ENCODE measurements at places on chromosomes 5 and 9. TPM values are rescaled to one million over a fixed set of nuclear protein-coding genes. Genes with fewer than 3 reads are reported as not detected.

GRCh38 chr5:18323891-18324290 lies 689.6 kb downstream of the TAF11L14 start:
- DNase-seq: no peak

Gene TMEM174
- total RNA-seq: not detected

DNA sequence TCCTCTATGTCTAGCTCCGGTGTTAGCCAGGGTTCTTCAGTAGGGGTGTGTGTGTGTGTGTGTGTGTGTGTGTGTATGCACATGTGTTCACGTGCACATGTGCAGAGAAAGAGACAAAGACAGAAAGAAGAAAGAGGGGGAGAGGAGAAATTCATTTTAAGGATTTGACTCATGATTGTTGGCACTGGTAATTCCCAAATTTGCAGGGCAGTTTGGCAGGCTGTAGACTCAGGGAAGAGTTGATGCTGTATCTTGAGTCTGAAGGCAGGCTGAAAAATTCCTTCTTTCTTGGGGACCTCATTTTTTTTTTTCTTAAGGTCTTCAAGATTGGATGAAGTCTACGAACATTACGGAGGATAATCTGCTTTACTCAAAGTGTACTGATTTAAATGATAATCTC lies 335.7 kb downstream of the NSG2 start:
- DNase-seq: no peak

DNA sequence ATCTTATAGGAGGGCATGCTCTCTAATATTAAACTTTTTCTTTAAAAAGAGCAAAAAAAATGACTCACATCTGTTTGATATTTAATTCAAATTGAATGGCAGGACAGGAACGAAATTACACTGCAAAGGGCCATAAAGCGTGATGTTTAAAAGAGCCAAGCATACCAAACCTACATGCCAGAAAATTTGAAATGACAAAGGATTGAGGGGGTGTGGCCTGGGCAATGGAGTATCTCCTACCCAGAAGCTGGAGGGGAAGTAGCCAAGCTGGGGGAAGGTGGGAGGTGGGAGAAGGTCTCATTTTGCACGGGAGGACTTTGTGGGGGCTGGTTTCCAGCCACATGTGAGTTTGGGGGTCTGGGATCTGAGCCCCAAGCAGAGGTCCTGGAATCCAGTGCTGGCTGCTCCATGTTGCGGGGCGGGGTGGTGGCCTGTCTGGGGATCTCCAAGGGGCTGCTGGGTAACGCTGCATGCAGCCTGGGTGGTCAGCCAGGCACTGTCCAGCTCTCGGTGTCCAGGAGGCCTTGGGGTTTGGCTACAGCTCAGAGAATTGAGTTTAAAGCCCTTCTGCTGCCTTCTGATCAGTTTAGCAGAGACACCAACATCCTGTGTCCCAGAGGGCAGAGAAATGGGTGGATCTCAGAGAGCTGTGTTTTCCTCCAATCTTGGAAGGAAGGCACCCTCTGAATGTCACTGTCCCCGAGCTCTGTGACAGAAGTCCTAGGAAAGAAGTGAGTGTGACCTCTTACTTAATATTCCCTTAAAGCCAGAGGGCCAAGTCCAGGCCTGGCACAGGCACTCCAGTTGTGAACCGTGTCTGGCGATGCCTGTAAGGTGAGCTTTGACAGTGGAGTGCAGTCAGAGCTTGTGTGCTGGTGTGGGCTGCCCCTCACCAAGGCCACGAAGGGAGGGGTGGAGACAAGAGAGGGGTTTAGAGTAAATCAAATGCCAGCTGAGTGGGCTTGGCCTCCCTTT lies 7.6 kb downstream of the DCANP1 start:
- DNase-seq: no peak

- no peak for DNase-seq
Measured at GRCh38 chr5:132059696-132060500, 557 bp upstream of the IL3 start.

DNA sequence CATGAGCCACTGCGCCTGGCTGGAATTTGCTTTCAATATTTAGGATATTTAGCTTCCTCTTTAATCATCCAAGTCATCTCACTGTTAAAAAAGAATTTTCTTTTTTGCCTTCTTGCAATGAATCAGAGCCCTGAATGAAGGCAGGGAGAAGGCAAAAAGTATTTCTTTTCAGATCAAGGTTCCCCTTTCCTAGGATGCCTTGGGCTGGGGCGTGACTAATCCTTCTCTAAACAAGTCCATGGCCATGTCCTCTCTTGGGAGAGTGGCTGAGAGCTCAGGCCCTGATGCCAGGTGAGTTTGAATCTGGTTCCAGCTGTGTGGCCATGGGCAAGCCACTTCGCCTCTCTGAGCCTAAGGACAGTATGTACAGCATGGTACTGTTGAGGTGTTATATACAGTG lies 84.8 kb upstream of the NEURL1B start:
- no peak for DNase-seq

GRCh38 chr5:43729846-43730478 lies 127.0 kb downstream of the NNT start:
- DNase-seq: no peak

GRCh38 chr5:139025651-139026050 lies 150.5 kb upstream of the LRRTM2 start:
- no peak for DNase-seq

GRCh38 chr9:382383-382782 lies 167.7 kb downstream of the DOCK8 start:
- no peak for DNase-seq

Gene ADCY2
- 0.52 TPM for total RNA-seq

Gene IFNA13
- not detected for total RNA-seq

GRCh38 chr5:176529741-176530141 lies 7.5 kb downstream of the RNF44 start:
- DNase-seq: no peak

Gene CCL27
- total RNA-seq: not detected

Gene OMD
- total RNA-seq: 4.9 TPM

DNA sequence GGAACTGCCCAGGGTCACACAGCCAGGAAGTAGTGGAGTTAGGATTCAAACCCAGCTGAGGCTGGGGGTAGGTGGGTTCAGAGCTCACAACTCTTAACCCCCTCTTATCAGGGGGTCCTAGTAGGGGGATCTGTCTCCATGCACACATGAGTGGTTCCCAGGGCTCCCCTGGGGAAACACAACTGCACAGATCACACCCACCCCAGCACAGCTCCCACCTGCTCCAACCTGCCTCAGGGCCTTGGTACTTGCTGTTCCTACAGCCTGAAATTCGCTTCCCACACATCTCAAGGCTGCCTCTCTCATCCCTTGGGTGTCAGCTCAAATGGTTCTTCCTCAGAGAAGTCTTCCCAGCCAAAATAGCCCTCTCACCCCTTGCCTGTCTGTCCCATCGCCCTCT lies 4.8 kb downstream of the SNCB start:
- no peak for DNase-seq

DNA sequence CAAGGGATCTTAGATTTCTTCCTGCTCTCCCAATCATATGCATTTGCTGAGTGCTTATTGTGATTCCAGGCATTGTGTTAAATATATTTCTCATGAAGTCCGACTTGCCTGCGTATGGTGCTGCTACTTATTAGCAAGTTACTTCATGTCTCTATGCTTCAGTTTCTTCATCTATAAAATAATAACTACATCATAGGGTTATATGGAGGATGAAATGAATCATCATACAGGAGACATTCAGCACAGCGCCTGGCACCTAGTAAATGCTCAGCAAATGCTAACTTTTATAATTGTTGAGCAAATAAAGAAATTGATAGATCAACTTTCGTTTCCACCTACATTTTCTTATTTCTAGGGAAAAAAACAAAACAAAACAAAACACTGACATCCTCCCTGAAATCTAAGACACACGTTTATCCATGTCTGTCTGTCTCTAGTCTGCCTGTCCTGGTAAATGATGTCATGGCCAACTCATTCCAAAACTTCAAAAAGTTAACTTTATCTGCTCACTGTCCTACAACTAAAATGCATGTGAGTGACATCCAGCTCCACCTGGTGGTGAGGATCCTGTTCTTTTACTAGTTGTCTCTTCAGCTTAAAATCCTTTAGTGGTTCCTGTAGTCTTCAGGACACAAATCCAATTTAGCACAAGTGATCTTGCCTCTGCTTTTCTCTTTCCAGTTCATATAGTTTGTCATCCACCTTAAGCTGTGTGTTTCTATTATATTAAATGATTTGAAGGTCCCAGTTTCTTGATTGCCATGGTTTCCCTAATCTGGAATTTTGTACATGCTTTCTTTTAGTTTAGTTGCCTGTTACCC lies 27.7 kb downstream of the PPP3R2 start:
- peak; percentile 18 for DNase-seq

Gene DMRTA1
- total RNA-seq: 3.3 TPM

DNA sequence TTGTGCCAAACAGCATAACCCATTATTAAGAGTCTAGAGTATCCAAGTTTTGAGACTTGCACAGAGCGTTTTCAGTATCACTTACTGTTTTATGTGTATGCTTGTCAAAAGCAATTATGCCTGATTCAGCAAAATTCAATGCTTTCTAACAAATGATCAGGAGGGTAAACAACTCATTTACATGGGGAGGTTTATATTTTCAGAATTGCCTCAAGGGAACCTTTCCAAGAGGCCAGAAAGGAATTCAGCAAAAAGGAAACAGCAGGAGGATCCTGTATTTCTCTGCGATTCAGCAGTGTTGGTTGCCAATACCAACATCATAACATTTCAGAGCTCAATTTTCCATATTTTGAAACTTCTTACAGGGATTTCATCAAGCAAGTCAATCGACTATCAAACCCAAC lies 69.3 kb upstream of the DAB2 start:
- no peak for DNase-seq

Gene SH3PXD2B
- 16.9 TPM for total RNA-seq

DNA sequence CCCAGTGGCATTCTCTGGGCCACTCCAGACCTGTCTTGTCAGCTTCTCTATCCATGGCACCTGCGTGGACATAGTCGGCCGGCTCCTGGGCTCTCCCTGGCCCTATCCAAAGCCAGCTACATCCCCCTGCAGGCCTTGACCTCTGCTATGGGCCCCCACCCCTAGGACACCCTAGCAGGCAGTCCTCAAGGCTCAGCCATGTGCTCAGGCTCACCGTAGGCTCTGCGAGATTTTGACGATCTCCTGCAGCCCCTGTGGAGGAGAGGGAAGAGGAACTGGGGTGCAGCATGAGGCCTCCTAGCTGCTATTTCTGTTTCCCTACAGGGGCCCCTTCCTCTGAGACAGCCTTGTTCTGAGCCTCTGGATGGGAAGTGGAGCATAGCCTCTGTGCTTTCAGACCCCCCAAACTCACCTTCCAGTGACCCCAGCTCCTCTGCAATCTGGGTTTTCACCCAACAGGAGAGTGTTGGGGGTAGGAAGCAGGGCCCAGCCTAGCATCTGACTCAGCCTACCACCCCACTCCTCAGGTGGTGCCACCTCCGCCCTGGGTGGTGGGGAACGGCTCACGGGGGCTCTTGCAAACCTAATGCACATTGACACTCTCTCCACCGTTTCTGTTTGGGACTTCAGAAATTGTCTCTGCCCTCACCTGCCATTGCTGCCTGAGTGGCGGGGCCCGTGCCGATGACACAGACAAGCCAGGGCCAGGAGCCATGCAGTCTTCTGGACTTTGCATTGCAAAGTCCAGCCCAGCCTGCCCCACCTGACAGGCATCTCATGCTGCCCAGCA lies 36.7 kb downstream of the HRH2 start:
- no peak for DNase-seq

DNA sequence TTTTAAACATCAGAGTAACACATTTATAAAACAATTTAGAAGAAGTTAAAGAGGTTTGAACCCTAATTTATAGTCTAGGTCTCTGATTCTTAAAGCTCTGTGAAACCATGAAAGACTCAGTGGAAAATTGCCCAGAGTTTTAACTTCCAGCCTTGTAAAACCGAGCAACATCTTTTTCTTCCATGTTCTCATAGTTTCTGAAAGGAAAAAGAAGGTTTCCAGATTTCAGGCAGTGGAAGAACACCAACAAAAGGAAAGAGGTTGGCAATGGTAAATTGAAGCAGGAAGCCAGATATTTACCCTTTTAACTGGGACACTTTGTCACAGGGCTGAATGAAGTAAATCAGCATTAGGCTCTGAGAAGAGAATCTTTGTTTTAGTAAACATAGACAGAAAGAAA lies 1999.3 kb downstream of the MAT2B start:
- DNase-seq: no peak

- no peak for DNase-seq
Measured at GRCh38 chr9:81590688-81591087, 98.7 kb downstream of the TLE1 start.

GRCh38 chr5:31449174-31449573 lies 82.7 kb downstream of the DROSHA start:
- no peak for DNase-seq

DNA sequence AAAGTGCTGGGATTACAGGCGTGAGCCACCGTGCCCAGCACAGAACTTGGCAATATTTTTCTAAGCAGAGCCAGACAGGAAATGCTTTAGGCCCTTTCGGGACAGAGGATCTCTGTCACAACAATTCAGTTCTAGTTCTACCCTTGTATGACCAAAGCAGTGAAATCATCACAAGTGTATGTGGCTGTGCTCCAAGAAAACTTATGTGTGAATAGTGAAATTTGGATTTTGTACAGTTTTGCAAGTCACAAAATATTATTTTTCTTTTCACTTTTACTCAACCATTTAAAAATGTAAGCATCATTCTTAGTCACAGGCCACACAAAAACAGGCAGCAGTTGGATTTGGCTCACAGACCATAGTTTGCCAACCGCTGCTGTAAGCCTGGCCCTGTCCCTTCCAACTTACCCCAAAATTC lies 20.4 kb upstream of the PRUNE2 start:
- DNase-seq: no peak

GRCh38 chr9:121038804-121039203 lies 11.3 kb downstream of the C5 start:
- DNase-seq: no peak

Gene SLC6A19
- 1.3 TPM for total RNA-seq

- DNase-seq: no peak
Measured at GRCh38 chr5:49953-50544, 41.9 kb upstream of the PLEKHG4B start.

DNA sequence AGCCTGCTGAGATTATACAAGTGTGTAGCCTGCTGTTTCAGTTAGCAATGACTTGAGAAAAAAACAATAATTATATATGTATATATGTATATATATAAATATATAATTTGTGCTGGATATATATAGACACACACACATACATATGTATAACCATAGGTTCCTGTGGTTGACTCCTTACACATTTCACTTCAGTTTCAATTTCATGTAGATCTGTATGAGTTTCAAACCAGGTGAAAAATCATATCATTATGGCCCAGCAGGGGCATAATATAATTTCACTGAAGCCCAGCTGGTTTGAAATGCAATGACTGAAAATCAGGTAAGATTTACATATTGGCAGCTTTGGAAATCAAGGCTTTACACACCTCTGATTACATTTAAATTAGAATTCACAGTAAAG lies 690.4 kb upstream of the CDH18 start:
- no peak for DNase-seq

- DNase-seq: no peak
Measured at GRCh38 chr5:77893225-77893860, 117.2 kb upstream of the TBCA start.

Gene DMRT1
- total RNA-seq: not detected

Gene ORM1
- 43.8 TPM for total RNA-seq

GRCh38 chr5:165201369-165201768 lies 1696.0 kb downstream of the MAT2B start:
- no peak for DNase-seq

- no peak for DNase-seq
Measured at GRCh38 chr9:13209498-13209897, 70.0 kb downstream of the MPDZ start.

All from body of pancreas (tissue), 4 donors.